GM04503 (cell line): ENCODE measurements at places on chromosomes 11 and 22.

- DNase-seq: no peak
Measured at GRCh38 chr11:36306888-36307287, 10.8 kb downstream of the PRR5L start.

GRCh38 chr11:18203723-18204122, 31.1 kb downstream of the MRGPRX4 start:
- DNase-seq: no peak

DNA sequence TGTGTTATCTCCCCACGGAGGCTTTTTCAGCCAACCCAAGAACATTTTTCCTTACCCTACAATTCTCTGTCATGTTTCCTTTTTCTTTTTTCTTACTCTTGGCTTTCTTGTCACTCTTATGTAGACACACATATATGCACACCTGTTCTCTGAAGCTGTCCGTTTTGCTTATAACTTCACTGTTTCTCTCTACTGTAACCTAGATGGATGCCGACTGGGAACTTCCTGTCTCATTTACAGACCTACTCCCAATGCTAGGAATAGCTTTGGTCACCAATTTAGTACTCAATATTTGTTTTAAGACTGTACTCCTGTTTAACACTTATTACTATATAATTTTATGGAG, 9.9 kb upstream of the CASP12 start:
- no peak for DNase-seq

DNA sequence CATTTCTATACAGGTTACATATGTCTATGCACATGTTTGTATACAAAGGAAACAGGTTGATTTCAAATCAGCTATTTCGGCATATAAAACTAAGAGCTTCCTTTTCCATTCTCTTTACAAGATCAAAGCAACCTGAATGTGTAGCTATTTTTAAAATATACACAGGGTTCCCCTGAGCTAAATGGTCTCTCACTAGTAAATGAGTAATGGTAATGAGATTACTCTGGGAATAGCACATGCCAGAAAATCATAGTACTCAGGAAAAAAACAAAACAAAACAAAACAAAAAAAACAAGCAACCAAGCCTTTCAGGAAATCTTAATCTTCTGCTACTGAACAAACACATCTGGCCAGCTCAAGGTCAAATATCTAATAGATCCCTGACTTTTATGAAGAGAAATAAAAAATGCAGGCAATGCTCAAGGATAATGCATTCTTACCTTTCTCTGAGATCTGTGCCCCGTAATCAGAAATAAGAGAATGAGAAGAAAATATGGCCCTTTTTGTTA, 156.6 kb upstream of the POU2AF2 start:
- no peak for DNase-seq

DNA sequence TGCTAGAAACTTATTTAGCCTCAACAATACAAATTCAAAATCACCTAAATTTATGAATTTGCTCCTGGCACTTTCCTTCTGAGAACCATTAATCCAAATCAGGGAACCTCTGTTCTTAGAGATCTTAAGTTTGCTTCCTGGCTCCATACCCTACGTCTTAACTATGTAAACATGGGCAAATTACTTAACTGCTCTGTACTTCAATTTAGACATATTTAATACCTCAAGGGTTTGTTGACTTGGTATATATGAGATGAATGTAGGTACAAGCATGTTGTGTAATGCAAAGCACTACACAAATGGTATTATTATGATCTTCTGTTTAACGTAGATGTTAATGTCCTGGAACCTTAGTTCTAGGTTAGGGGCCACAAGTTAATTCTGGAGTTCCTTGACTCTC, 22.6 kb upstream of the ARHGAP20 start:
- no peak for DNase-seq

GRCh38 chr11:79397252-79397651, 43.6 kb downstream of the TENM4 start:
- DNase-seq: no peak

DNA sequence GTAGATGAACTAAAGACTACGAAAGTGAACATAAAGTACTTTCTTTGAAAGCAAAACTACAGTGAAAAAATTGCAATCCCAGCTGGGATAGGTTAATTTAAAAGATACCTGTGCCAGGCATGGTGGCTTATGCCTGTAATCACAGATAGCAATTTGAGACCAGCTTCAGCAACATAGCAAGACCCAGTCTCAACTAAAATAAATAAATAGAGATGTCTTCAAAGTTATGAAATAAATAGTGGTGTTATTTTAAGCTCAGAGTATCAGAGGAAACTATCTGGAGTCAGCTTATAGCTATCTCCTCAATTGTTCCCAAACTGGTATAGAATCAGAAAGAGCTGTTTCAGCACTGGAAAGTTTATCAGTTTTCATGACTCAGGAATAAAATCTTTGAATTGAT, 17.3 kb upstream of the MMP13 start:
- no peak for DNase-seq

DNA sequence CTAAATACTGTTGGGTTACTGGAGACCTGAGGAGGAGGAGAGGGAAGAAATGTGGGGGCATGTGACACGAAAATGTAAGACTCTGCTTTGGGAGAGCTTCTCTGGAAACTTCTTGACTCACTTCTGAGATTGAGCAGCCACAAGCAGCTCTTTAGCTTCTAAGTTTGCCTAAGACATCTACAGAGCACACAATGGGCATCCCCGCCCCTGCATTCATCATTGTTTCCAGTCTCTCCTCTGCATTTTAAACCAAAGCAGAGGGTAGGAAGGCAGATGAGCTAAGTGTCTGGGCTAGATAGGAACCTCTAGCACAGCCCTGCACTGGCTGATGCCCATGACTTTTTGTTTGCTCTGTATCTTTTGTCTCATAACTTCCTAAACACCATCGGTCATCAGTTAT, 2.1 kb upstream of the OR52D1 start:
- no peak for DNase-seq

DNA sequence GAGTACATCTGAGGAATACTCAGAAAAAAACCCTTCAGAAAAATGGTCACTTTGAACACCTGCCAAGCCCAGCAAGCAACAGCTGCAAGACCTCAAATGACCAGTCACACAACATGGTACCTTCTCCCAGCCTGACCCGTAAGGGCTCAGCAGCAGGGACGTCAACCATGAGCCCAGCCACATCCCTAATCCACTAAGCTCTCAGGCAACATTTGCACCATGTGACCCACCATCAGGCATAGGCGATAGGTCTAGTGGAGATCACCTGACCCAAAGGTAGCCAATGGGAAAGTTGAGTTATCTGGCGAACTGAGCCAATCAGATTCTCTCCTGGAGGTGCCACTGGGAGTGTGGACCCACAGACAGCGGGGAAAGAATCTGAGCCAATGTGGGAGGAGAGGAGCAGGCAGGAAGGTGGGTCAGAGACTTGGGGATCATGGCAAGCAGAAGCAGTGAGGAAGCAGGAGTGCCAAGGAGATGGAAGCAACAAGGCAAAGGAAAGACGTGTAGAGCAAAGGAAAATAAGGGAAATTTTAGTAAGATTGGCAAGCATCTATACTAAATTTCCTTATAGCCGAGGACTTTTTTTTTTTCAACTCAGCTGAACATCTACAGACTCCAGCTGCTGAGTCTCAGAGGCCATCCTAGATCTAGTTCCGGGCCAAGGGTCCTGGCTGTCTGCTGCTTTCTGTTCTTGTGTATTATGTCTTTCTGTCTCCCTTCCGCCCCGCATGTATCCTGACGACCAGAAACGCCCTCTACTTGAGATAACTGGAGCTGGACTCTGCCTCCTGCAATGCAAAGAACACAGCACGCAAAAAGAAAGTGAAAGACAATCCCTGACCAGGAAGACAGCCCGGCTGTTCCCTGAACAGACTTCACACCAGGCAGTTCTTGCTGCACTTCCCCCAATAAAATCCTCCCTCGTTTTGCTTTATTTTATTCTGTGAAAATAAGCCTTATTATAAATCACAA, 11.0 kb upstream of the PLAAT2 start:
- DNase-seq: no peak

- DNase-seq: no peak
Measured at GRCh38 chr11:59186130-59186594, 14.2 kb downstream of the DTX4 start.

- DNase-seq: no peak
Measured at GRCh38 chr11:21896746-21897602, 295.9 kb upstream of the ANO5 start.

- no peak for DNase-seq
Measured at GRCh38 chr22:26054841-26055605, 114.2 kb upstream of the SEZ6L start.

DNA sequence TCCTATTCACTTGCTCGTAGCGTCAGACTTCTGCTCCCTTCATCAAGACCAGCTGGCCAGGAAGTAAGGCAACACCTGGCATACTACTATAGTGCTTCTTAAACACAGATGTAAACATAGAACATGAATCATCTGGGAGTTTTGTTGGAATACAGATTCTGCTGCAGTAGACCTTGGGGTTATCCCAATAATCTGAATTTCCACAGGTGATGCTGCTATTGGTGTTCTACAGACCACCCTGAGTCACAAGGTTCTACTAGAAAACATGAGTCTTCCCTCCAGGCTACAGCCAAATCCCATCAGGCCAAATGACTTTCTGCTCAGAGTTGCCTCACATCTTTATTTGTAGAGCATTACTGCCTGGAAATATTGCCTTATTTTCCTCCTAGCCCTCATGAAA, 175.2 kb downstream of the NELL1 start:
- DNase-seq: no peak

- no peak for DNase-seq
Measured at GRCh38 chr11:94533696-94534630, 9.8 kb upstream of the FUT4 start.

DNA sequence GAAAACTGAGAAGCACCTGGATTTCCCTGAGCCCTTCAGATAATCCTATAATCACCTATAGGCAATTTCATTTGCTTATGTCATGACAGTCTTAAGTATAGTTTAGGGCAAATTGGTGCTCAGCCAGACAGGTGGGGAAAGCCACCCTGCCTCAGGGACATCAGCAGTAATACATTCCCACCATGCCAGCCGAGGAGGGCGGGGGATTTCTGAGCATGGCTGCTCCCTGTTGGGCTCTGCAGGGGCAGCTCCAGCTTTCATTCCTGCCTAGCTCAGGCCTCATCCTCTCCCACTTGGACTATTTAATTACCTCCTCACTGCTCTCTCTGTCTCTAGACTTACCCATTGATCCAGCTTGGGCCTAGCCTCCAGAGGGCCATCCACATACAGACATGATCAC, 9.0 kb upstream of the DRD2 start:
- DNase-seq: no peak

GRCh38 chr22:35422145-35422544, 22.2 kb downstream of the MCM5 start:
- DNase-seq: no peak

DNA sequence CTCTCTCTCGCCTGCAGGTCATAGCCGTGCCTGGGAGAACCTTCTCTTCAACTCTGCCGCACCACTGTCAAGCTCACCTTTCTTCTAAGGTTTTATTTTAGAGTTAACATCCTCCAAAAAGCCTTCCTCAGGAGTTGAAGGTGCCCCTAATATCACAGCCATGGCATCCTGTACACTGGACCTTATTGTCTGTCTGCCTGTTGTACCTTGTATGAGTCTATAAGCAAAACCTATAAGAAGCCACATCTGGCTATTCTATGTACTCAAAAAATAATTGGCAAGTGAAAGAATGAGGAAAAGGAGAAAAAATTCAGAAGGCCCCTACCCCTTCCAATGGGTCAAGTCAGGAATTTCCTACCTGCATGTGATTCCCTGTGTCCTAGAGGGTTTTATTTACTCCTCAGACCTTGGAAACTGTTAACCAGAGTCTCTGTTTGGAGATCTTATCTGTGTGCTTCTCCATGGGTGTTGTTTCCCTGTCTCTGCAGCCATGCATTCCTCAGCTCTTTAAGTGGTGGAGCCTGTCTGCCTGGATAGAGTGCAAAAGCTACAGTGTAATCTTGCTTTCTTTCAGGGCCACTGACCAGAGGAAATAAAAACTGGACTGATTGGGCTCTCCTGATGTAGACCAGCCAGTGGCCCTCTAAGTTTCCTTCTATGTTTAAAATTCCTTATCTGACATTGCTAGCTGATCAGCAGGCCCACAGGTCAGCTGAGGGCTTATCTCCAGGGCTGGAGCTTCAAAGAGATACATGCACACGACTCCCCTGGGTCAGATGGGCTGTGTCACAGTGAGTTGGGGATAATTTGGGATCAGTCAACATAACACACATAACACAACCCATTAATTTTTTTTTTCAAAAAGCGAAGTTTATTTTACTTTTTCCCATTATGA, 37.6 kb upstream of the TMEM135 start:
- DNase-seq: no peak

DNA sequence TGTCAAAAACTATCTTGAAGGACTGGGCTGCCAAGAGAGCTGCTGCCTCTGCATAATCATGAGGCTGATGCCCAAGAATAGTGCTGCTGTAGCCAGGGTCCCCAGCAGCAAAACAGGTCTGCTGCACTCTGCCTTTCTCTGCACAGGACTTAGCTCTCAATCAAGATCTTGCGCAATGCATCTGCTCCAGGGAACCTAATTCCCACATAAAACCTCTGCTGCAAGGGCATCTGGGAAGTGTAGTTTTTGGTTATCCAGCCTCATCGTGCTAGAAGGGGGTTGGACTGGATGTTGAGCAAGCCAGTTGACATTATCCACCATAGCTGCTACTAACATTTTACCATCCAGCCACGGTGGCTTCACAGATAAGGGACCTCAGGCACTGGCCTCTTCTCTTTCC, 192.7 kb downstream of the C11orf91 start:
- DNase-seq: no peak

GRCh38 chr11:10314199-10315072, 9.6 kb downstream of the ADM start:
- no peak for DNase-seq

DNA sequence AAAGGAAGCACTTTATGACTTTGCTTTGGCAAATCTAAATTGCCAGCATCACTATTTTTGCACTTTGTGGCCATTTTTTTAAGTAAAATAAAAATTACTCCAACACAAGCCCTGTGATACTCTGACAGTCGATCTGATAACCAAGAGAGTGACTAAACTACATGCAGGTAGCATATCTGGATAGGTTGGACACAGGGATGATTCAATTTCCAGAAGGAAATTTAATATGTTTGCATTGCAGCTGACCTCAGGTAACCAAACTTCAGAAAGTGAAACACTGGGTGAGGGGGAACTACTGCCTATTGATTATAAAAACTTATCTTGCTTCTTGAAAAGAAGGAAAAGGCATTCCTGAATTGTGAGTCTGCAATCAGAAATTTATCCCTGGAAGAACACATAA, 13.9 kb downstream of the OR5B3 start:
- no peak for DNase-seq

DNA sequence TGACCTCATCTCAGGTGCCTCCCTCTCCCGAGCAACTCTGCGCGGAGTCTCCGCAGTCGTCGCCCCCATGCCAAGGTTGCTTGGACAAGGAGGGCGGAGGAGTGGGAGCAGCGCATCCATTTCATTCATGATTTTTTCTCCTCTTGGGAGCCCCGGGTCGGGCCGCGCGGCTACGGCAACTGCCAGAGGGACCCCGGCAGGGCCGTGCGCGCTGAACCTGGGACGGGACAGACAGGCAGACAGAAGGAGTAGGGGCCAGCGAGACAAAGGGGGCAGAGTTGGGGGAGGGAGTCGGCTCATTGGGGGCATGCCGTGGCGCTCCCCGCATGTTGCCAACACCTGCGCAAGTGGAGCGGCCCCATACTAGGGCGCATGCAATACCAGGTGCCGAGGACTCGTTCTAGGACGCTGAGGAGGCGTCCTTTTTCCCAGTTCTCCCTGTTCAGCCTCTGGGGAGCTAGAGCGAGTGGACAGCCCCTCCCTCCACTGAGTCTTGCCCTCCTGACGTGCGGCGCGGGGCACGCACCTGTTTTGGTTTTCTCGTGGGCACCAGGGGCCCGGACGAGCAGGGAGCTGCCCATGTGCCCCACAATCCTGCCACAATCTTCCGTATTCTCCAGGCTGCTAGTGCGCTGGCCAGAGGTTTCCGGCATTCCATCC, 501 bp upstream of the PTPN5 start:
- DNase-seq: no peak

GRCh38 chr22:30695871-30696655, 1.4 kb downstream of the OSBP2 start:
- no peak for DNase-seq
